Transverse colon (tissue), 4 donors: ENCODE measurements at places on chromosomes 6 and 20. TPM values are rescaled to one million over a fixed set of nuclear protein-coding genes. Genes with fewer than 3 reads are reported as not detected.
A peak's percentile ranks its signal among the peaks of the same experiment; 100 is the strongest.

DNA sequence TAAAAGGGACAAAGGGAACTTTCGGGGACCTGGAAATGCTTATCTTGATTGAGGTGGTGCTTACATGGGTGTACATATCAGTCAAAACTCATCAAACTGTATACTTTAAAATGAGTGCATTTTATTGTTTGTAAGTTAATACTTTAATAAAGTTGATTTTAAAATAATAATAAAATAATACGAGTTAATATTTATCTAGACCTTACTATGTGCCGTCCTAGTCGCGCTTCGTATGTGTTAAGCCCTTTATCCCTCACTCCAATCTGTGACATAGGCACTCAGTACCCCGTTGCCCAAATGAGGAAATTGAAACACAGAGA is 47.5 kb downstream of the PDYN start:
- DNase-seq, result no peak

GRCh38 chr20:4065391-4065844 is 50.1 kb upstream of the RNF24 start:
- no peak for DNase-seq

- no peak for DNase-seq
These were observed 172.3 kb upstream of the HDDC2 start for GRCh38 chr6:125474061-125474460.

DNA sequence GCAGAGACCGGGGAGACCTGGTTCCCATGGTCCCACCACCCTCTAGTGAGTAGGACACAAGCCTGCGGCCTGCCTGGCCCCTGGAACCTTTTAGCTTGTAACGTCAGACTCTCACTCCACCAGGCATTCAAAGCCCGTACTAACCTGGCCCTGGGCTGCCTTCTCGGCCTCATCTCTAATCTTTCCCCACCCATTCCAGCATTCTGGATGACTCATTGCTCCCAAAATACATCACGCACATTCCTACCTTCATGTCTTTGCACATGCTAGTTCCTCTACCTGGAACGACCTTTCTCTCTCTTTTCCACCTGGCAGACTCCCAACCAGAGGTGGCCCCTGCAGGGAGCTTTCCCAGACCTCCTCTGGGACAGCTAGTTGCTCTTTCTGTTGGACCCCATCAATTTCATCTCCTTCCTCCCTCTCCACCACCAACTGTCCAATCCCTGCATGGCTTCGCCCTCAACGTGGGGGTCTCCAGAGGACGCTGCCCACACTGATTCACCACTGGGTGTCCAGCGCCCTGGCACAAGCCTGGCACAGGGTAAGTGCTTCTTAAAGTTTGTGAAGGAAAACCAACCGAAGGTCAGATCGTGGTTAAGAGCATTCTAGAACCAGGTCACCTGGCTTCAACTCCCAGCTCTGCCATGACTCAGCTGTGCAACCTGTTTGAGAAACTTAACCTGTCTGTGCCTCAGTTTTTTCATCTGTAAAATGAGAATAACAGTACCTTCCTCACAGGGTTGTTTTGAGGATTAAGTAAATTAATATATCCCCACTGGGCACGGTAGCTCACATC is 35.2 kb downstream of the JPH2 start:
- no peak for DNase-seq

- peak; percentile 50 for DNase-seq
These were observed 556 bp downstream of the PANK2 start for GRCh38 chr20:3889489-3890397.

DNA sequence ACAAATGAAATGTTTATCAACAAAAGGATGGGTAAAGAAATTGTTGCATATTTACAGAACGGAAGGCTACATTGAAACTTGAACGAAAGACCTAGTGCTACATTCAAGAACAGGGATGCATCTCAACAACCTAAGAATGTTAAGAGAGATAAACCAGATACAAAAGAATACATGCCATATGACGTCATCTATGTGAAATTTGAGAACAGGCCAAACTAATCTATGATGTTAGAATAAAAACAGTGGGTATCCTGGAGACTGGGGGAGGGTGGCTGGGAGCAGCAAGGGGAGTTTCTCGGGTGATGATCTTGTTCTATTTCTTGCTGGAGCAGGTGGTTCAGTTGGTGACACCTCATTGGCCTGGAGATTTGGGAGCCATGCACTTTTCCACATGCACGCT is 81.5 kb downstream of the SULF2 start:
- no peak for DNase-seq

GRCh38 chr20:44334306-44334705 is 2.5 kb upstream of the R3HDML start:
- DNase-seq, result no peak

The WFDC12 gene
- total RNA-seq, result not detected

The PCK1 gene
- total RNA-seq, result 744 TPM

The MYBL2 gene
- 1.5 TPM for total RNA-seq

The BPIFA1 gene
- total RNA-seq, result not detected

The DEFB125 gene
- not detected for total RNA-seq
